Stimulated activated CD4-positive, alpha-beta T cell treated with anti-CD3 and anti-CD28 coated beads, Interleukin-12 subunit alpha, Interleukin-12 subunit beta, amount 100 ng/mL, for 24 hours (primary cell): ENCODE measurements at places on chromosomes 7 and 10.

DNA sequence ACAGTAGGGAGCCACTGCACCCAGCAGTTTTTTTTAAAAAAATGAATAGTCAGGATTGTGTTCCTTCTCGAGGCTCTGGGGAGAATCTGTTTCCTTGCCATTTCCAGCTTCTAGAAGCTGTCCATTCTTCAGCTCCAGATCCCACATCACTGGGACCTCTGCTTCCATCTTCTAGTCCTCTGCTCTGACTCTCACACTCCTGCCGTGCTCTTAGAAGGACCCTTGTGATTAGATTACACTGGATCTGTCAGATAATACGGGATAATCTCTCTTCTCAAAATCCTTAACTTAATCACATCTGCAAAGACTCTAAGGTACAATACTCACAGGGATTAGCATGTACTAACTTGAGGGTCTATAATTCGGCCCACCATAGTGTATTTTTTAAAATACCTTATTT is 158.9 kb upstream of the SP4 start:
- DNase-seq, result no peak

- DNase-seq, result no peak
Measured at GRCh38 chr10:83603708-83604107, 535.6 kb upstream of the GHITM start.

DNA sequence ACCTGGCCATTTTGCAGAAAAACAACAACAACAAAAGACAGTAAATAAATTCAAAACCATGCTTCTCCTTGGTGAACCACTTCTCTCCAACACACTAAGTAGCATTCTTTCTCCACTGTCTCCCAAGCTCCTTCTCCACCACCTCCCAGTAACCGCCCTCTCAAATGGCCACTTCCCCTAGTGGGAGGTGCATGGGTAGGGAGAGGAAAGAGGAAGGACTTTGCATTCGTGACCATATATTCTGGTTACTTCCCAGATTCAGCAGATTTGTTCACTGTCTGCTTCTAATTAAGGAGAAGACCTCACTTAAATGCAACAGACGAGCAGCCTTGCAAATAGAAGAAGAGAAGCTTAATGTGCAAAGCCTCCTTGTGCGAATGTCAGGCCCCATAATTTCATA is 166.8 kb downstream of the SORCS1 start:
- DNase-seq, result no peak

GRCh38 chr7:79319369-79319768 is 134.1 kb downstream of the MAGI2 start:
- no peak for DNase-seq

DNA sequence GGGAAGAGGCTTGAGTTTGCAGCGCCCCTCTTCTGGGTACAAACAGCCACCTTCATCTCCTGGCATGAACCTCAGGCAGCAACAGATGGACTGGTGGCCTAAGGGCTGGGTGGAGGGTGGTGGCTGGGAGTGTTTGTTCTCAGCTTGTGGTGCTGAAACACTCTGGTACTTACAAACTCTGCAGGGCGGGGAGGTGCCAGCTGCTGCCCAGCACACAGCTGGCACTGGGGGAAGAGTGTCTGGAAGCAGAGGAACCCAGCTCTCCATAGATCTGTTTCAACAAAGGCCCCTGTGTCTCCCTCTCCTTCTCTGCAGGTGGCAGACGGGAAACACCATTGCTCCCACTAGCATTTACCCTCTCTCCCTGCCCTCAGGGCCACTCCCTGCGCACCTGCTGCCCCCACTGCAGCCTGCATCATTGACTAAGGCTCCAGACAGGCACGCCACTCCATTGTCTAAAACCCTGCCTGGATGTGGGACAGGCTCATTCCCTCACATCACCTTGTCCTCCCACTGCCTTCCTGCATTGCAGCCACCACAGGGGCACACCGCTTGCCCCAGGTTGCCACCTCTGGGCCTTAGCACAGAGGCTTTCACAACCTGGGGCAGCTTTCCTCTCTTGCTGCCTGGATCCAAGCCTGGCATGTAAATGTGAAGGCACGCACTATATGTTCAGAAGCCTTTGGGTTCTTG is 6.5 kb downstream of the ARHGAP22 start:
- no peak for DNase-seq

DNA sequence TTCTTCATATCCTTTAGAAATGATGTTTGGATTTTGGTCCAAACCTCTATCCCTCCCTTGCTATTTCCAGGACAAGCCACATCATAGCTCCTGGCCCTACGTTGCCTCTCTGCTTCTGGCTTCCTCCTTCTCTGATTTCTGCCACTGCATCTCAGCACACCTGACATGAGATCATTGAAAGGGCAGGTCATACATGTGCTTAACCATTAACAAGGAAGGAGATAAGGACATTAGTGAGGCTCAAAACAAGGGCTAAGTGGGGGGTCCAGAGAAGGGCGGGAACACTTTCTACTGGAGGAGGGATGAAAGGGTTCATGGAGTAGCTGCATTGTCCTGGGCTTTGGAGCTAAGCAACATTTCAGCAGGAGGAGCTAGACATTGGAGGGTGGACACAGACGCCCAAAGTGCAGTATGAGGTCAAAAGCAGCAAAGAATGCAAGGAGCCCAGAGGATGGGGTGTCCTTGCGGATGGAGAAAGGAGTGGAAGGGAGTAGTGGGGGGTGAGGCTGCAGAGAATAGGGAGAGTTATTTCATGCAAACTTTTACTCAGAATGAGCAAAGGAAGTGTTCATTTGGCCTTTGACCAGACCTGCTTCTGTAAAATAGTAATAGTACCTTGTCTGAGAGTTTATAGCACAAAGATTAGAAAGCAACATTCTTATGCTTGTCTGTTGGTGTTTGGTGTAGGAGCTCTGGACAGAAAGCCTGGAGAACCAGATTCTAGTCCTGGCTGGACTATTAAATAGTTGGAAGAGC is 102.4 kb upstream of the CREB5 start:
- DNase-seq, result no peak

- no peak for DNase-seq
Measured at GRCh38 chr10:34290412-34291081, 524.5 kb downstream of the PARD3 start.

DNA sequence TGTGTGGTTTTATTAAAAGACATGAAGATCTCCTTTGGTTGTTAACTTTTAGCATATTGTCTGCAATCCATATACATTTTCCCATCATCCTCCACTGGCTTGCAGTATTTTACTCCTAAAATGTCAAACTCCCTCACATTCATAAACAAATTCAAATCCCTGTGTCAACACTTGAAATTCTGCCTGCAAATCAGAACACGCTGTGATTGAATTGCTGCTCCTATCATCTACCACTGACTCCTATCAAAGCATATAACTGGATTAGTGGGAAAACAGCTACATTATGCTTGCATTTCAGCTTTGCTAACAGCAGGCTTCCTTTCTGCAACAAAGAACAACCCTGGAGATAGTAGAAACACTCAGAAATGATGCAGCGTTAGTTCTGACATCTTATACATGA is 281.8 kb upstream of the HGF start:
- DNase-seq, result no peak

DNA sequence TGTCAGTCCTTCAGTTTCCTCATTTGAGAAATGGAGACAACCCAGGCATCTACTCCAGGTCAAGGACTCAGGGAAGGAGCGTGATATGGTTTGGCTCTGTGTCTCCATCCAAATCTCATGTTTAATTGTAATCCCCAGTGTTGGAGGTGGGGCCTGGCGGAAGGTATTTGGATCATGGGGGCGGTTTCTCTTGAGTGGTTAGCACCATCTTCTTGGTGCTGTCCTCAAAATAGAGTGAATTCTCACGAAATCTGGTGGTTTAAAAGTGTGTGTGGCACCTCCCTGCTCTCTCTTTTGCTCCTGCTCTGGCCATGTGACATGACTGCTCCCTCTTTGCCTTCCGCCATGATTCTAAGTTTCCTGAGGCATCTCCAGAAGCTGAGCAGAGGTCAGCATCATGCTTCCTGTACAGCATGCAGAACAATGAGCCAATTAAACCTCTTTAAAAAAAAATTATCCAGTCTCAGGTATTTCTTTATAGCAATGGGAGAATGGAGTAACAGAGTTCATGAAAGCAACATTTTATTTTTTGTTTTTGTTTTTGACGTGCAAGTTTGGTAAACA is 30.0 kb downstream of the ARHGAP22 start:
- DNase-seq, result no peak

DNA sequence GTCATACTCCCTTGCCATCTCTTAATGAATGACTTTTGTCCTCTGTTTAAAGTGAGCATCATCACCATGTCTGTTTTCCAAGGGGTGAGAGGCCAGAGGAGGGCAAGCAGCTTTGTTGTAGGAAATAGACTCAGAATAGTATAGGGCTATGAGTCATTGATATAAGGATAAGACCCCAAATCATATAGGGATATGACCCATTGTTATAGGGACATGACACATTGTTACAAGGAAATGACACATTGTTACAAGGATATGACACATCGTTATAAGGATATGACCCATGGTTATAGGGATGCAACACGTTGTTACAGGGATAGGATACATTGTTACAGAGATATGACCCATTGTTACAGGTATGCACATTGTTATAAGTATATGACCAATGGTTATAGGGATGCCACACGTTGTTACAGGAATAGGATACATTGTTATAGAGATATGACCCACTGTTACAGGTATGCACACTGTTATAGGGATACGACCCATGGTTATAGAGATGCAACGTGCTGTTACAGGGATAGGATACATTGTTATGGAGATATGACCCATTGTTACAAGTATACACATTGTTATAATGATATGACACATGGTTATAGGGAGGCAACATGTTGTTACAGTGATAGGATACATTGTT is 311.1 kb upstream of the ADARB2 start:
- no peak for DNase-seq

DNA sequence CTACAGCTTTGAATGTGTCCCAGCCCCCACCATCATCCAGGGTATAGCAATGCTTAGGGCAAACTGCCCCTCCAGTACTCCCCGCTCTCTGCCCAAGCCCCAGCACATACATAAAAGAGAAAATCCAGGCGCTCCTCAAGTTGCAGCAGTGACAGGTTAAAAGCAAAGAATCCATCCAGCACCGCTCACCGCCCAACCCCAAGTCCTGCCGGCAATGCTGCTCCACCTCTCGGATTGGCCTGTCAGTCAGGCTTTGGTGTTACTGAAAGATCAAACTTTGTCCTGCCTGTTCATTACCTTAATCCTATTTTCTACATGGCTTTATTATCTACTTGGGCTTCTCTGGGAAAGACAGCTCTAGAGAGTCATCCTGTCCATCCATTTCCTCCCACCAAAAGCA is 31.9 kb downstream of the DPCD start:
- no peak for DNase-seq

DNA sequence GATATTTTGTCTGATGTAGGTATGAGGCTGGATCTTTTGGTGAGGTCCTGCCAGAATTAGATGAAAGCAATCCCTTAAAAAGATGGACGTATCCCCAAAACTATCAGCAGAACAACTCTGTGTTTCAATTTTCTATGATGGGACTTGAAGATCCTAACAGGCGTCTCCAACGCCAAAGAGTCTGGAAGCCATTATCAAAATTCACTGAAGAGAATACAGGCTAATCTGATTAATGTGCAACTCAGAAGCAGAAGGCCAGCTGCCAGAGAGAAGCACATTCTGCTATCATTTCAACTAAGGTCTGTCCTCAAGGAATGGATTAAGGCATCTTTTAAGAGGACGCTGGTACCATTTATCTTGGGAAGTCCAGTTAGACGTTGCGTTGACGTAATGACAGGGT is 119.7 kb downstream of the FGFR2 start:
- DNase-seq, result no peak

DNA sequence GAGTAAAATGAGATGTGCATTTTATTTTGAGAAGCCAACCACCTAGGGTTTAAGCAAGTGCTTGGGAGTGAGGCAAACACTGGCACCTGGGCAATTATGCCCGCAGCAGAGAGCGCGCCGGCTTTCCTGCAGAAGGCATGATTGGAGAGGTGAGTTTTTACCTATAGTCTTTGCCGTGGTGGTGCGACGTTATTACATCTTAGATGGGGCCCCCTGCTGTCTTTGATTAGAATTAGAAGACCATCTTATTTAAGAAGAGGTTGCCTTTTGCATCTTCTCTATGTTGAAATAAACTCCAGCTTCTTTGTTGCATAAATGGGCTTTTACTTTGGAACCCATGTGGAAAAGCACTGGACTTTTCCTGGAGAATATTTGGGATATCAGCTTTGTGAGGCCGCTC is 409.5 kb downstream of the GLRX3 start:
- no peak for DNase-seq

DNA sequence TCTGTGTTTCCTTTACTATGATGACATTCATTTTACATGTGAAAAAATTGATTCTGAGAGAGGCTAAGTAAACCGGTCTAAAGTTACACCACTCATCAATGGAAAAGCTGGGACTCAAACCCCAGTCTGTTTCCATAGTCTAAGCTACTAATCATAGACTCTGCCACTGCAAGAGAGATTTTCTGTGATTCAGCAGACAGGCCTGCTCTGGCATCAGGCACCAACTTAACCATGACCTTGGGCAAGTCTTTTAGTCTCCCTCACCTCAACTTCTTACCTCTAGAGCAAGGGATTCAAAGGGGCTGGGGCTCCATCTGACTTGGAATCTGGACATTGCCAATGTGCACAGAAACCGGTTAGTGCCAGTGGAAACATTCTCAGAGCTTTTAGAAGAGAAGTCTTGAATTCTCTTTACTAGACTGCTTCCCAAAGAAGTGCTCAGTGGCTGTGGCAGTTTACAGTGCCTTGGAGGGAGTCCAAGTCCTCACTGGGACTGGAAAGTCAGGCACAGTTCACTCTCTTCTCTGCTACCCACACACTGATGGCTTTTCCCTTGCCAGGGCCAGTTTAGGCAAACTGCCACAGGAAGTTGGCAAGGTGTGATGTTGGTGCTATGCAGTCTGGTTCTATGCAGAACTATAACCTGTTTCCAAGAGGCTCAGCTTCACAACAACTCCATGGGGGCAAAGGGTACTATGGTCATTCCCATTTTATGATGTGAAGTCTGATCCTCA is 4.5 kb upstream of the BLNK start:
- DNase-seq, result no peak
